ENCODE measurements at places on chromosomes 2 and 18.

GRCh38 chr2:65558743-65559142 lies 126.3 kb upstream of the SPRED2 start:
- DNase-seq = no peak

DNA sequence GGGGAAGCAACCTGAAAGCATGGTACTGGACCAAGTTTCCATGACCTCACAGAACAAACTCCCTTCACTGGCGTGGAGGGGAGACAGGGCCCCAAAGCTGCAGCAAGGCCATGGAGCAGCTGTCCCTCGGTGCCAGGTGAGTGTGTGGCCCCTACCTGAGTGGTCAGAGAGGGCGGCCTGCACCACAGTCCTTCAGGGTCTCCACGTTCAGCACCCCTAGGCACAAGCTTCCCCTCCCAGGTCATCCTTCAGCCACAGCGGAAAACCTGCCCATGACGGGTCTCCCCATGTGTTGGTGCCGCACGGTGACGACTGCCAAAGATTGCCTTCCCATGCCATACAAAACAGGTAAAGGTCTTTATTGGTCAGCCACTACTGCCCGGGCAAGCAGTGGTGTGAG lies 201.6 kb downstream of the MGAT5 start:
- no peak for DNase-seq

DNA sequence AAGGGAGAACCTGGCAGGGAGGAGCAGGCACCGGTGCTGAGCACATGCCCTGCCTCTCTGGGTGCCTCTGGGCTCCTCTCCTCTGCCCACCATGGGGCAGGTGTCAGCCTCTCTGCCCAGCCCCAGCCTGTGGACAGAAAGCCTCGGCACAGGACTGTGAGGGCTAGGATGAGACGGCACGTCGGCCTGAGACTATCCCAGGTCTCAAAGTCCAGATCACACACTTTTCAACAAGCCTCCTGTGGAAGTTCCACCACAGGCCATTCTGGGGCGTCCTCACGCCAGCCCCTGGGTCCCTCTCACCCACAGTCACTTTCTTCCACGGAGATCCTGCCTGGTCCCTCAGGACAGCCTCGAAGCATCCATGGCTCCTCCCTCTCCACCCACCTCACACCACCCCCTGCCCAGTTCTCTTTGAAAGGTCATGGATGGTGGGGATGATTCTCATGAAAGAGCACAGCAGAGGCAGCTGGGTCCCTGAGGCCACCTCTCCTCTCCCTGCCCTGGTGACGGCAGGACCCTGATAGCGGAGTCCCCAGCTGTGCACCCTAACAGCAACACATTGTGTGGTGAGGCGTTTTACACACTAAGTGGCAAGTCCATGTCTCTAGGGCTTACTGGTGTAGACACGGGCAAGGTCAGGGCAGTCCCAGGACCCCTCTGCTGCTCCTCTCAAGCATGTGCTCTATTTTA lies 569.4 kb upstream of the SALL3 start:
- DNase-seq = no peak

- no peak for DNase-seq
Measured at GRCh38 chr2:228798458-228799207, 472.5 kb downstream of the PID1 start.

DNA sequence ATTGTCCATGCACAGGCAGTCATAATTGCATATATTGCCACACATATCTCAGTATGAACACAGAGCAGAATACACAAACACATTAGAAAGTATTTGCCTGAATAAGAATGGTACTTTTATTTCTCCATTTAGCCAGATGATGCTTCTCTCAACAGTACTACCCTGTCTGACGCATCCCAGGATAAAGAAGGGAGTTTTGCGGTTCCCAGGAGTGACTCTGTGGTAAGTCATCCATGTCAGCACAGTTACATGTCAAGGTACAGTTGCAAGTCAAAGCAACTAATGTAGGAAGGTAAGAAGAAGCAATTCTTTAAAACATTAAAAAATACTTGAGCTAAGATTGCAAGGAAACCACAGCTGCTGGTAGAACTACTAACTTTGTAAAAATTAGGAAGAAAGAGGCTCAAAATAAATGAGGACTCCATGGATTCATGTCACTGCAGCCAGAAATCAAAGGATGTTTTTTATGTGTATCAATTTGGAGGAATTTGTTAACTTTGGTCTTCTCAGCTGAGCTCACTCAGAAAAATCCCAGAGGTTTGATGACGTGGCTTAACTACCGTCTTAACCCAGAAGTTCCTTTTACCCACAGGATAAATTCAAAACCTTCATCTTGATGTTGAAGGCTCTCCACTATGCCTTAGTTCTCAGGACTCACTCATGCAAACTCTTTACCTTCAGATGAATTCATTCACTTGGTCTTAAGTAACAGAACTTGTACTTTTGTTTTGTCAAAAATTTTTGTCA lies 130.3 kb downstream of the ARHGAP28 start:
- no peak for DNase-seq

DNA sequence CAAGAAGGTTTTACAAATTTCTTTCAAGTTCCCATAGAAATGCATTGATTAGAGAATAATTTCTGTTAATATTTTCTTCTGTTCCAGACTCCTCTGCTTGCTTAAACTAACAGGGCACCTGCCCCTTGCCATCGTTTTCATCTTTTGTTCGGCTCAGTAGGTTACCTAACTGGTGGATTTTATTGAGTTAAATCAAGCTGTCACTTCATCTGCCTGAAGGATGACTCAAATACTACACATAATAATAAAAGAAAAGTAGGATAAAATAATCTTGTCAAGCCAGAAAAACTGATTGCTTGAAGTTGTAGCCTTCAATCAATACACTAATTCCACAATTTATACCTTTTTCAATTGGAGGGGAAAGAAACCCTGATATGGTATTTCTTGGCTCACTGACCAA lies 234.0 kb downstream of the NR4A2 start:
- no peak for DNase-seq

GRCh38 chr2:65649811-65650589 lies 217.6 kb upstream of the SPRED2 start:
- no peak for DNase-seq

DNA sequence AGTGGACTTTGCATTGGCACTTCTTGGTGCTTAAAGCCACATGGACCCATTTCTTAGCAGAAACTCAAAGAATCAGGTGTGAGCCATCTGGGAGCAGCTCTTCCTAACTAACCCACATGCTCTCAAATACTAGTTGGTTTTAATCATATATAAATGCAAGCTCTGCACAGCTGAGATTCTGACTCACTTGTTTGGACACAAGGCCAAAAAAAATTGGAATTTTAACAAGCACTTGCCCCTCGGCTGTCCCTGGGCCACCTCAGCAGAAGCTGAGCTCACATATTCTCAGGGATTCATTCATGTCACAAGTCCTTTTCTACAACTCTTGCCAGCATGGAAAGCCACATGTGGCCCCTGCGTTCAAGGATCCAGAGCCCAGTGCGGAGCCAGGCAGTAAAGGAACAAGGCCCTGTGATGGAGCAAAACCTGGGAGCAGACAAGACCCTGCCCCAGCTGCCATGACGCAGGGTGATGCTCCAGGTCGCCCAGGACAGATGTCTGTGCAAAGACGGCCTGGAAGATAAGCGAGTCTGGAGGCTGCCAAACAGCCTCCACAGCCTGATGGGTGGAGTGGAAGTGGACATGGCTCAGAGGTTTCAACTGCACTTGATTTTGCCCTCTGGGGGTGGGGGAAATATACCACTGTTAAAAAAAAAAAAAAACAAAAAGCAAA lies 266.5 kb downstream of the EIPR1 start:
- DNase-seq = no peak

DNA sequence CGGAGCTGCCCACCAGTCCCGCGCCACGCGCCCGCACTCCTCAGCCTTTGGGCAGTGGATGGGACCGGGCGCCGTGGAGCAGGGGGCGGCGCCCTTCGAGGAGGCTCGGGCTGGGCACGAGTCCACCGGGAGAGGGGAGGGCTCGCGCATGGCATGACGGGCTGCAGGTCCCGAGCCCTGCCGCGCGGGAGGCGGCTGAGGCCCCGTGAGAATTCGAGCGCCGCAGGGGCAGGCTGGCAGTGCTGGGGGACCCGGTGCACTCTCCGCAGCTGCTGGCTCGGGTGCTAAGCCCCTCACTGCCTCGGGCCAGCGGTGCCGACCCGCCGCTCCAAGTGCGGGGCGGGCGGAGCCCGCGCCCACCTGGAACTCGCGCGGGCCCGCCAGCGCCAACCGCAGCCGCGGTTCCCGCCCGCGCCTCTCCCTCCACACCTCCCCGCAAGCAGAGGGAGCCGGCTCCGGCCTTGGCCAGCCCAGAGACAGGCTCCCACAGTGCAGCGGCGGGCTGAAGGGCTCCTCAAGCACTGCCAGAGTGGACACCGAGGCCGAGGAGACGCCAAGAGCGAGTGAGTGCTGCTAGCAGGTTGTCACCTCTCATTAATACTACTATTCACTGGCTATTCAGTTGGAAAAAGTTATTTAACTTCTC lies 3.6 kb upstream of the TTC21B start:
- DNase-seq = no peak

- DNase-seq = no peak
Measured at GRCh38 chr2:32479993-32480392, 123.2 kb downstream of the BIRC6 start.

GRCh38 chr2:102142829-102143449 lies 393 bp downstream of the IL1R1 start:
- no peak for DNase-seq

DNA sequence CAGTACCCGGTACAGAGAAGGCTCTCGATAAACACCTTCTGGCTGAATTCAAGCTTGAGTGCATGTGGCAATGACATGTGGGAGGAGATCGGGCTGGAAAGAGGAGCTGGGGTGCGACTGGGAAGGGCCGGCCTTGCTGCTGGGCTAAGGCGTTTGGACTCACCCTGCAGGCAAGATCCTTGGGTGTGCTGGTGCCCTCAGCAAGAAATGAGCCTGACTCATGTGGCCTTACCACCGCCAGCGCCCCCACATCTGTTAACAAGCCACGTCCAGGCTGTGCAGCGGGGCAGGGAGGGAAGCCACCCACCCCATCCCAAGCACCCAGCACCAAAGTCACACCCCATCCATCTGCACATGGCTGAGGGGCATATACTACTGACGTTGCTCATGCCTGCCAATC lies 1.3 kb downstream of the HS1BP3 start:
- no peak for DNase-seq

DNA sequence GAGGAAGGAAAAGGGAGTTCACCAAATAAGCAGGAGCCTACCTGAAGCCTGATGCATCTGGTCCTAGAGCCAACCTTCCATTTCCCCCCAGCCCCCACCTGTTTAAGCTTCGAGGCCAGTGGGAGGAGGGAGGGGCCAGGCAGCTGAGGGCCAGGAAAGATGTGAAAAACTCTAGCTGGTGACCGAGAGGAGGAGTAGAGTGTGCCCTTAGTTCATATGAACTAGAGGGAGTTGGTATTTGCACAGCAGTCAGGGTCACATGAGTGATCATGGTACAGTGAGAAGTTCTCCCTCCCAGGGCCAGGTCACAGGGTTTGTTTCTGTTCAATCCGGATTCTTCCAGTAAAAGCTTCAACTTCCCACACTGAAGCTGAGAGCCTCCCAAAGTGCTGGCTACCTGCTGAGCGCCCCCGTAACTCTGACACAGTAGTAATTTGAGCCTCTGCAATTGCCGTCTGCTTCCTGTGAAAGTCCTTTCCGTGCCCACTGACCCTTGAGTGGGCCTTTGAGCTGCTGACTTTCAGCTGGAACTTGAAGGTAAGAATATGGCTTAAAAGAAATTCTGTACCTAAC lies at the start of gene SULT1C2:
Gene SULT1C2 (plus strand): TSS at position 362 of the 573 bp plus-strand sequence. CDS start 4,773 bp downstream, outside the sequence.
- peak; percentile 13 for DNase-seq

- DNase-seq = no peak
Measured at GRCh38 chr2:173019755-173020154, 55.9 kb upstream of the MAP3K20 start.

DNA sequence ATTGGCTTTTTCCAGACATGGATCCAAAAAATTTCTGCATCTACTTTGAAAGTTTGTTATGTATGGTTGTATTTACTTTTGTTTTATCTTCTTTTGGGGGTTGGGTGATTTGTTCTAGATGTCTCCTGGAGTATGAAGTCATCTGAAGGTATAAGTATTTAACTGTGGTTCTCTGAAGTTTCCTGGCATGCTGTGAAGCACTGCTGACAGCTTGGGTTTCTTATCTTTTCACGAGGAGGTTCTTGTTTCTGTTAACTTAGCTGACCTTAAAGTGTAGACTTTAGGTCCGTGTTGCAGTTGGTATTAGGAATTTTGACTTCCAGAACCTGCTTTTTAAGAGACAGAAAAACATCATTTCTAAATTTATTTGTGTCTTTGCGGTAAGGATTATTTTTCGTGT lies 15.9 kb downstream of the GLS start:
- no peak for DNase-seq

DNA sequence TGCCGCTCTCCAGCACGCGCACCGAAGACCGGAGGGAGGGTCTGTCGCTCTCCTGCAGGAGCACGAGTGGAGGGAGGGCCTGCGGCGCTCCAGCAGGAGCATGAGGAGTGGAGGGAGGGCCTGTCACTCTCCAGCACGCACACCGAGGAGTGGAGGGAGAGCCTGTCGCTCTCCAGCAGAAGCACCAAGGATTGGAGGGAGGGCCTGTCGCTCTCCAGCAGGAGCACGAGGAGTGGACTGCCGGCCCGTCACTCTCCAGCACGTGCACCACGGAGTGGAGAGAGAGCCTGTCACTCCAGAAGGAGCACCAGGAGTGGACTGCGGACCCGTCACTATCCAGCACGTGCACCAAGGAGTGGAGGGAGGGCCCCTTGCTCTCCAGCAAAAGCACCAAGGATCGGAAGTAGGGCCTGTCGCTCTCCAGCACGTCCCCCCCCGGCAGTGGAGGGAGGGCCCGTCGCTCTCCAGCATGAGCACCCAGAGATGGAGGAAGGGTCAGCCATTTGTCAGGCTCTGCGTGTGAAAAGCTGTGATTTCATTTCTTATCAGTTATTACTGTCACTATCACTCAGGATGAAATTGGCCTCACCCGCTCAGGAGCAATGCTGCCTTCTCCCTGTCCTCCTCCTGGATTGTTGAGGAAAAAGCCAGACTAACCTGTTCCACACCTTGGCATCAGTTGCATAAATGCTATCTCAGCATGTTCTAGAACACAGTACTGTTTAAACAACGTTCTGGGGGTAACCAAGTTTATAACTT lies 35.9 kb downstream of the ADI1 start:
- peak; percentile 50 for DNase-seq

GRCh38 chr2:222978850-222979249 lies 73.1 kb upstream of the KCNE4 start:
- DNase-seq = no peak

GRCh38 chr2:70141212-70141901 lies 49.5 kb downstream of the C2orf42 start:
- DNase-seq = peak; percentile 38

DNA sequence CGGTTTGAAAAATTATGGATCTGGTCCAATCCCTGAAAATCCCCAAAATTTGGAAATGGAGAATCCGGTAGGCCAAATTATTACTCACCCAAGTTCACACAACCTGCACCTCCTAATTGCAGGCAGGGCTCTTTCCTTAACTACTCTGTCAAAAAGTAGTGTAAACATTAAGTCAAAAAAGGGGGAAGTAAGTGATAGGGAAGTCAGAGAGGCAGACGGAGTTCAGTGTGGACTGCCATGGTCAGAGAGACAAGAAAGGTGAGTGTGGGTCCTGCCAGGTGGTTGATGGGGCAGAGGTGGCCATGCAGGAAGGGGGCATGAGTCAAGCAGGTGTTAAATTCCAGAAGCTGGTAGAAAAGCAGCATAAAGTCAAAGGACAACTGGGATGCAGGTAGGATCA lies 104.7 kb upstream of the STPG4 start:
- DNase-seq = no peak

GRCh38 chr2:11357428-11357972 lies 13.1 kb upstream of the ROCK2 start:
- no peak for DNase-seq

Data from astrocyte of the hippocampus (primary cell).